ENCODE measurements at places on chromosomes 6 and 20.
A peak's percentile ranks its signal among the peaks of the same experiment; 100 is the strongest.

DNA sequence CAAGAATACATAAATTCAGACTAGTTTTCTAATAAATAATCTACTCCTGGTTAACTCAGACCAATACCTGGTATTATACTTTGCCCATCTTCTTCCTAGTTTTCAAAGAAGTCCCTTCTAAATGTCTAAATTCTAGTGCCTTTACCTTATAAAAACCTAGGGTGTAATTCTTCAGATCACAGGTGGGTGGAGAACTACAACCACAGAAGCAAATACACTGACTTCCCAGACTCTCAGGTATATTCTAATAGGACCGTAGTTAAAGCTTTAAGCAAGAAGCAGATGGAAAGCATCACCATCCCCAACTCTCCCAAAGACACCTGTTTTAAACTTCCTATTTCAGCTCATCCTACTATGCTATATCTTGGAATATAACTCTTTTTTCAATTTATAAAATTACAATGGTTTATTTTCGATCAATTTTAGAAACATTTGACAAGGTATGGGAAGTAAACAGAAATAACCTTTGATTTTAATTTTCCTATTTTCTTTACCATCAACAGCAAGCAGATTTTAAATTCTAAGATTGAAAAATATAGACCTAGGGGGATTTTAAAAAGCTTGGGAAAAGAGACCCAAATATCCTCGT is 15.8 kb downstream of the MAN1A1 start:
- DNase-seq, result no peak

- DNase-seq, result no peak
Measured at GRCh38 chr6:106924694-106925523, 49.6 kb downstream of the CD24 start.

DNA sequence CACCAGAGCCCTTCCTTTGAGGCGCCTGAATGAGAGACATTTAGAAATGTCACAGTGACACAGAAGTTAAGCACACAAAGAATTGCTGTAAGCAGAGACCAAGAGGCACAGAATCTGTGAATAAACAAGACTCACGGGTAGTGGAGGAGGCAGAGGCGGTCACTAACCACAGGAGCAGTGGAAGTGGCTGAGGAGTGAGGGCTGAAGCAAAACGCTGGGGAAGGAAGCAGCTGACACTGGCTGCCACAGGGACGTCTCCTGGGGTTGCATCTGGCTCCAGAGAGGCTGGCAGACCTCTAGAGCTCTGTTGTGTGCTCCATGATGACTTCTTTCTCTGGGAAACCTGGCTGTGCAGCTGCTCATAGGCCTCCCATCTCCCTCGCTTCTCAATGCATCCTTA is 65.0 kb upstream of the SLC2A12 start:
- DNase-seq, result peak; percentile 51

- DNase-seq, result no peak
Measured at GRCh38 chr6:111523484-111524167, 40.6 kb upstream of the REV3L start.

GRCh38 chr20:41370176-41370575 is 3.6 kb upstream of the EMILIN3 start:
- no peak for DNase-seq

DNA sequence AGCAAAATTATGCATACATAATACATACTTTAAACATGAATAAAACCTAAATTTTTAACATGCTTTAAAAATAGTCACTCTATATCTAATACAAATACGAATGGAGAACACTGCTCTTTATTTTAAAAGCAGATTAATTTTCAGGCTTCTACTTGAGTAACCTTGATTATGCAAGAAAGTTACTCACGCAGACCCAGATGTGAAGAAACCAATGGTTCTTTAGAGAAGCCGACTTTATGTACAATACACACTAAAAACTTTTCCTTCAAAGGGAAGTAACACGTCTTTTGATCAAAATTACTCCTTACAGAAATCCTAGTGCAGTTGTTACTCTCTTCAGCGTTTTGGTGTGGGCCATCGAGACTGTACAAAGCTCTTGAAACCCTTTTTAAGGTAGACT is 136.9 kb upstream of the SLC22A16 start:
- DNase-seq, result no peak

- no peak for DNase-seq
Measured at GRCh38 chr6:85714893-85715530, 72.3 kb upstream of the SYNCRIP start.

- DNase-seq, result no peak
Measured at GRCh38 chr6:141309295-141309694, 823.4 kb upstream of the GJE1 start.

- no peak for DNase-seq
Measured at GRCh38 chr6:119727504-119728219, 378.1 kb upstream of the MAN1A1 start.

DNA sequence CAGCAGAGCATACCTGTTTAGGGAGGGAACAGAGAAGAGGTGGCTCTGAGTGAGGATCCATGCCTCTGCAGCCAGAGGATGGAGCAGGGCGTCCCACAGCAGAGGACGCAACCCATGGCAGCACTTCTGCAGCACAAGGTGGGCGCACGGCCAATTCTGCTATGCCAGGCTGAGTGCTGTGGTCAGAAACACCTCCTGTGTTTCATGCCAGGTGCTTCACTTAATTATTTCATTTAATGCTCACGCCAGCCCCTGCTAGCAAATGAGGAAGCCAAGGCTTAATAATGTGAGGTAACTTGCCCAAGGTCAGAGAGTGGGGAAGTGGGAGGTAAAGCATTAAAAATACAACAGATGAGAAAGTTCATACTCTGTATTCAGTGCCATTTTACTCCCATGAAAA is 68.5 kb upstream of the PTGIS start:
- no peak for DNase-seq

GRCh38 chr6:144177726-144178125 is 27.4 kb downstream of the STX11 start:
- no peak for DNase-seq

DNA sequence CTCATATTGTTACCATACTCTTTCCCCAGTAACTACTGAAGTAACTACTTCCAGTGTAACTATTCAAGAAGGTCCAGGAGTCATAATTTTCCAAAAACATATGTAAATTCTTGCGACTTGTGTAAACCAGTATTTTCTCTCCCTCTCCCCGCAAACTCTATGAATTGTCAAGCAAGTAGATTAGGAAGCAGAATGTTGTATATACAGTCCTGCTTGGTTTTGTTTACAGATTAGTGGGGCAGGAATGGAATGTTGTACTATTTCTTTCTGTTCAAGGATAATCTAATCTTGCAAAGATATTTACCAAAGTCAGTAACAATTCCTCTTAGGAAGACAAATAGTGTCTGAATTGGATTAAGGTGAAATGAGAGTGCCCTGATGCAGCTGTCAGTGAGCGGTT is 234.9 kb upstream of the PLN start:
- DNase-seq, result no peak

- DNase-seq, result no peak
Measured at GRCh38 chr20:6644813-6645628, 122.5 kb upstream of the BMP2 start.

GRCh38 chr6:34177181-34177591 is 31.3 kb upstream of the GRM4 start:
- DNase-seq, result no peak

- DNase-seq, result no peak
Measured at GRCh38 chr20:32227306-32227705, 19.6 kb downstream of the POFUT1 start.

GRCh38 chr6:30443657-30444450 is 45.5 kb upstream of the HLA-E start:
- DNase-seq, result peak; percentile 43

DNA sequence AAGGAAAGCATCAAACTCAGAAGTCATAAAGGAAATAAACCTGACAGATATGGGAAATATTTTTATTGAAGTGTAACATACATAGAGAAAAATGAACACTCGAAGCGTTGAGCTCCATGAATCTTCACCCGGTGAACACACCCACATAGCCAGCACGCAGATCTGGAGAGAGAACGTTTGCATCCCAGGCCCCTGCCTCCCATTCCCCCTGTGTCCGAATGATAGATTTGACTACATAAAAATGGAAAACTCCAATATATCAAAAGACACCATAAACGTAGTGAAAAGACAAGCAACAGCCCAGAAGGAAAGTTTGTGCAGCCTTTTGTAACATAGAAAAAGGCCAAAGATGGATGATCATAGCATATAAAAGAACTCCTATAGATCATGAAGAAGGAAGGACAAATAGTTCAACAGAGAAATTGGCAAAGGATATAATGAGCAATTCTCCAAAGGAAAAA is 17.1 kb downstream of the SYNJ2 start:
- DNase-seq, result no peak

All from hepatic stellate cell (primary cell).